CD4-positive, alpha-beta memory T cell (primary cell): ENCODE measurements at places on chromosomes 7 and 10. TPM values are rescaled to one million over a fixed set of nuclear protein-coding genes. Genes with fewer than 3 reads are reported as not detected.

Gene GDF2
- polyA plus RNA-seq, result not detected

Gene C10orf90
- not detected for polyA plus RNA-seq

Gene STEAP1
- not detected for polyA plus RNA-seq

DNA sequence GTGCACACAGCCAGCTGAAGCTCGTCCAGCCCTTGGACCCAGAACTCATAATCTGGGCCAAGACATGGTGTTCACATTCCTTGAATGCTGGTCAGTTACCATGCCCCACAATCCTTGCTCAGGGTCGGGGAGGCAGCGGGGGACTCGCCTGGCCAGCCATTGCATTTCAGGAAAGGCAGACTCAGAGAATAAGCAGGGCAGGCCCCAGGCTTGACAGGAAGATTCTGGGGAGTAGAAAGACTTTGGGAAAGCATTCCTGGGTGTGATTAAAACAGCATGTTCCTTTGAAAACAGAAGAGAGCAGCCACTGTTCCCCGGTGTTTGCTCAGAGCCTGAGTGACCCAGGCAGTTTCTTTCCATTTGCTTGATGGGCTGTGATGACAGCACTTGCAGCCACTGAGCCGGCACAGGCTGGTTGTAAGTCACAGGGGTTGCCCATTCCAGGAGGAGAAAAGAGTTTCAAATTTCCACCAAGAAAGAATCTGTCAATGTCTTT, 473.7 kb downstream of the TYW1 start:
- no peak for DNase-seq
- H3K36me3 ChIP-seq, result no peaks in the 10 kb centered on the region
- no peaks in the 10 kb centered on the region for H3K4me1 ChIP-seq
- H3K27ac ChIP-seq, result no peak overlapping the region

DNA sequence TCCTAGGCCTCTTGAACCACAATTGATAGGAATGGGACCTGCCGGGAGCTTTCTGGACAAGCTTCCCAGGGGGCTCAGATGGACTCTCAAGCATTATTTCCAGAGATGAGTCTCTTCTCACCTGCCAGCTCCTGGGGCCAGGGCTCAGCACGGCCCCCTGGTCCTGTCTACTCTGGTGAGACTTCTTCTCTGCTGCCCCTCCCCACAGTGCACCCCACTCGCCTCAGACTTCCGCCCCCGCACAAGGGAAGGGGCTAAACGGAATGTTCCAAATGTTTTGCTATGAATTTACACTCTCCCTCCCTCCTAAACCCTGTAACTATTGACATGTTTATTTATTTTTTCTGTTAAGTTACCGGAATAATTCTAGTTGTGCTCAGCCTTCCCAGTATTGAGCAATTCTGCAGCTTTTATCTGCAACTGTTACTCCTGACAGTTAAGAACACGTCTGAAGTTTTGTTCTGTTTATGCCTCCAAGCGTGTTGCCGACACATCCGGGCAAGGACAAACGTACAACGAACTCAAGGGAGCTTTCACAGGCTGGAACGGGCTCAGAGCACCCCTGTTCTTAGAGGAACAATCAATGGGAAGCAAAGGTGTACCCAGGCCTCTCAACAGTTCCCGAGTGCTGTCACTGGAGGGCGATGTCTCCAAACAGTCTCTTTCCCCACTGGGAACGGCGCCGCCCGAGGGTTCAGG, 55.2 kb downstream of the FHIP2A start:
- H3K36me3 ChIP-seq, result no peaks in the 10 kb centered on the region
- H3K27ac ChIP-seq, result no peak overlapping the region
- H3K4me3 ChIP-seq, result no peak overlapping the region
- no peaks in the 10 kb centered on the region for H3K4me1 ChIP-seq

DNA sequence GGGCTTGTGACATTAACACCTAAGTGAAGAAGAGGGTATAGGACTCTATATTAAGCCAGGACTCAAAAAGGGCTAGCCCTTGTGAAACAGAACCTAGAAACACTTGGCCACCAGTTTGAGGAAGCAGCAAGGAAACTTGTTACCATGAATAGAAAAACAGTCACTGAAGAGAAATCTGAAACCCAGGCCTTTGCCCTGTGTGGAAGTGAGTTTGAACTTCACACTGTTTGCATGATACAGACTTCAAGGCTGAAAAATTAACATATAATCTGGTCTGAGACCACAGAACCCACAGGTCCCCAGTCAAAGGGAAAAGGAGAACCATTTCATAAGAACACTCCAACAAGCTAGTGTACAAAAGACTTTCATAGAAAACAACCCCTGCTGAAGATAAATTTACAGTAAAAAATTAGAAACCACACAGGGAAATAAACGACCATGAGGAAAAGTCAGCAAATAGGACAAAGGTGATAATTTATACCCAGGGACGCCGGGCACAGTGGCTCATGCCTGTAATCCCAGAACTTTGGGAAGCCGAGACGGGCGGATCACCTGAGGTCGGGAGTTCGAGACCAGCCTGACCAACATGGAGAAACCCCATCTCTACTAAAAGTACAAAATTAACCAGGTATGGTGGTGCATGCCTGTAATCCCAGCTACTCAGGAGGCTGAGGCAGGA, 76.1 kb downstream of the SKIDA1 start:
- H3K27me3 ChIP-seq, result no peaks in the 10 kb centered on the region
- DNase-seq, result no peak
- no peak overlapping the region for H3K4me3 ChIP-seq
- H3K36me3 ChIP-seq, result no peaks in the 10 kb centered on the region

DNA sequence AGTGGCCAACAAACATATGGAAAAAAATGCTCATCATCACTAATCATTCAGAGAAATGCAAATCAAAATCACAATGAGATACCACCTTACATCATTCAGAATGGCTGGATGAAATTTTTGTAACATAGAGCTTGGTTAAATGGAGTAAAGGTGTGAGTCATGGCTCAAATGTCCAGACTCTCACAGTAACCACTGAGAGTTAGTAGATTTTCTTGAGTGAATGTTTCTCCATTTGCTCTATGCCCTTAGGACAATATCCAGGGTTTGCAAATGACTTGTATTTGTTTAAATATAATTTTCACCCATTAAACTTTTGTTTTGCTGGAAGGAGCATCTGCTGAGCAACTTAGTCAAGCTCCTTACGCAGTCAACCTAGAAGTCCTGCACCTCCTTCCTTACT, 967.2 kb downstream of the XPNPEP1 start:
- H3K27ac ChIP-seq, result no peak overlapping the region
- H3K4me3 ChIP-seq, result no peak overlapping the region
- no peaks in the 10 kb centered on the region for H3K27me3 ChIP-seq
- H3K36me3 ChIP-seq, result no peaks in the 10 kb centered on the region

- H3K36me3 ChIP-seq, result no peaks in the 10 kb centered on the region
- DNase-seq, result no peak
- no peaks in the 10 kb centered on the region for H3K4me1 ChIP-seq
- no peak overlapping the region for H3K27ac ChIP-seq
- no peaks in the 10 kb centered on the region for H3K27me3 ChIP-seq
Measured at GRCh38 chr7:112622159-112622715, 141.4 kb downstream of the LSMEM1 start.

GRCh38 chr10:116398224-116398623, 29.4 kb upstream of the PNLIPRP3 start:
- no peaks in the 10 kb centered on the region for H3K36me3 ChIP-seq
- no peaks in the 10 kb centered on the region for H3K27me3 ChIP-seq
- no peak overlapping the region for H3K4me3 ChIP-seq
- no peaks in the 10 kb centered on the region for H3K4me1 ChIP-seq
- DNase-seq, result no peak

DNA sequence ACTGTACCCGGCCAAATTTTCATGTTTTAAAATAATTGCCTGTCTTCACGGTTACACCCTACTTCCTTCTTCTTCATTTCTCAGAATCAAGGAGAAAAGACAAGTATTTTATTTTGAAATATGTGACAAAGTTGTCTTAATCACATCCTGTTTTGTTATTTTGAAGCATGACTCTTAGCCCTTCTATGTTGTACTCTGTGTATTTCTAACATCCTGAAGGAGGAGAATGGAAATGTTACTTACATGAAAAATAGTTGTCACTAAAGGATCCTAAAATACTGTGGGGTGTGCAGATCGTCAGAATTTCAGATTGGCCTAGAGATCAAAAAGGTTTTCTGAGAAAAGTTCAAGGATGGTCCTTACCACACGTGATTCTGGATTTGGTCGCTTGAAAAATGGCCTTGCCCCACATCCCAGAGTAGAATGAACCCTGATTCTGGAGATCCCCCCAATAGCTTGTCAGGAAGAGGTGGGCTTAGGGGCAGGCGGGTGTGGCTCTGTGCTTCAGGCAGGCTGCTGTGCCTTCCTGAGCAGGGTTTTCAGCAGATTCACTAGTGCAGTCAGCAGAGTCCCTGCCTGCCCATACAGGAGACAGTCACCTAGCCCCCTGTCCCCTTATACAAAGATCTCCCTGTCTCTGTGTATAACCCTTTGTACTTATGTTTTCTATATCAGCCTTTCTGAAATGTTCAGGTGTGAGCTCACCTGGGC, 8.6 kb downstream of the UPP1 start:
- DNase-seq, result peak; percentile 29
- H3K36me3 ChIP-seq, result peaks cover 54% of the 10 kb centered on the region
- H3K4me1 ChIP-seq, result peaks cover 97% of the 10 kb centered on the region
- H3K27me3 ChIP-seq, result no peaks in the 10 kb centered on the region
- H3K27ac ChIP-seq, result peak overlapping the region; percentile 59

DNA sequence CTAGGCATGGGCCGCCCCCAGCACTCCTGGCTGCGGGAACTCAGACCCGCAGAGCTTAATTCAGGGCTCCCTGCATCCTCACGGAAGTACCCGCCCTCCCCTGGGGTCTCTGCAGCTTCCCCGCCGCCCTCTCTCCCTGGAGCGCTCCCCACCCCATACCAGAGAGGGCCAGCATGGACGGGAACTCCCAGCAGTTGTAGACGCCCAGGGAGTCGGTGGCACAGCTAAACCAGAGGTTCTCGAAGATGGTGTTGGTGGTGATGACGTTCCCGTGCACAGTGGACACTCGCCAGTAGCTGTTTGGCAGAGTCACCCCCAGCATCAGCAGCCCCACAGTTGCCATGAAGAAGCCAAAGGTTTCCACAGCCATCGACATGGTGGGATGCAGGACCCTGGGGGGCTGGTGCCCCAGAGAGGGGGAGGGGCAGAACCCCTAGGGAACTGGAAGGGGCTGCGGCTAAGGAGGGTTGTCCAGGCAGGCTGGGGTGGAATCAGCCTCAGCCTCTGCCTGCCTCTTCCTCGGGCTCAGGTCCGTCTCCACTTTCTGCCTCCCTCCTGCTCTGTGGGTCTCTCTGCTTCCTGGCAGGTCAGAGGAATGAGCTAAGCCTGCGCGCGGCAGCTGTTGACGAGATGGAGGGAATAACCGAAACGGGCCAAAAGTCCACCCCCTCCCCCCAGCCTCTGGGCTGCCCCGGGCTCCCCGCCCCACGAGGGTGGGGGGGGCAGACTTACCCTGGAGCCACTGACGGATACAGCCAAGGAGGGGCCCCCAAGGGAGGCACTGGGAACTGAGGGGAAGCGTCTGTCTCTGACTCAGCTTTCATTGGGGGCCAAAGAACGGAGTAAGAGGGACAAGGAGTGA, at the start of gene CLDN15:
CLDN15 (minus strand) TSS at position 597 of the 862 bp plus-strand sequence; CDS start at position 376, 221 bp downstream.
- no peaks in the 10 kb centered on the region for H3K27me3 ChIP-seq
- peaks cover 34% of the 10 kb centered on the region for H3K36me3 ChIP-seq
- no peak within 1 kb of the TSS for H3K4me3 ChIP-seq
- H3K4me1 ChIP-seq, result no peaks in the 10 kb centered on the region

GRCh38 chr10:75223507-75223906, 12.2 kb downstream of the COMTD1 start:
- DNase-seq, result no peak
- H3K27me3 ChIP-seq, result no peaks in the 10 kb centered on the region
- H3K4me1 ChIP-seq, result peaks cover 37% of the 10 kb centered on the region
- H3K36me3 ChIP-seq, result peaks cover 45% of the 10 kb centered on the region
- H3K27ac ChIP-seq, result peak overlapping the region; percentile 33

GRCh38 chr7:100455206-100455605, 8.9 kb downstream of the SPACDR start:
- H3K27ac ChIP-seq, result no peak overlapping the region
- H3K27me3 ChIP-seq, result no peaks in the 10 kb centered on the region
- H3K4me3 ChIP-seq, result no peak overlapping the region
- H3K36me3 ChIP-seq, result no peaks in the 10 kb centered on the region
- no peak for DNase-seq
- H3K4me1 ChIP-seq, result peaks cover 10% of the 10 kb centered on the region

DNA sequence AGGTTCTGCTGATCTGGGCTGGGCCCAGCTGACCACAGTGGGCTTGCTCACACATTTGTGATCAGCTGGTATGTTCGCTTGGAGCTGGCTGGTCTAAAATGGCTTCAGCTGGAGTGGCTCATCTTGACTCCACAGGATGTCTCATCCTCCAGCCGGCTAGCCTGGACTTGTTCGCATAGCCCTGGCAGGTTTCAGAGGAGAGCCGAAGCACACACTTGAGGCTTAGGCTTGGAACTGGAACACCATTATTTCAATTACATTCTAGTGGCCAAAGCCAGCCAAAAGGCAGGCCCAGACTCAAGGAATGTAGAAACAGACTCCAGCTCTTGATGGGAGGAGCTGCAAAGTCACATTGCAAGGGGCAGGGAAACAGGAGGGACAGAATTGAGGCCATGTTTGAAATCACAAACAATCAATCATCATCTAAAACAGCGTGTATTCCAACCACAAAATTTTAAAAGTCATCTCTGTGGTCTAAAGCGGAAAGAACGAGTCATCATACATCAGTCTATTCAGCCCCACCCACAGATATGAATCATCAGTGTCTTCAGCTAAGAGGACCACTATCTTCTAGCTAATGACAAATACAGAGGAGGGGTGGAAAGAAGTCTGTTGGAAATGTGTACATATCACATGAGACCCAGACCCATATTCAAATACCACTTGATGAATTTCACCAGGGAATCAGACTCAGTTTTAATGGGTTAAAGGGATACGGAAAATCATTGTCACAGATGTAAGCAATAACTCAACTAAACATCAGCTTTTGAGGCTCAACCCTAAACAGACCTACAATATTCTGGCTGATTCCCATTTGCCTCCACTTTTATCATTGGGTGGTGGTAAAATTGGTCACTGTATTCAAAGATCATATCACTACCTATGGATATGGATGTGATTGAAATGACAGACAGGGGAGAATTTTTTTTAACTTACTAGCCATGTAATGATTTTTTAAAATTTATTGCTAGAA, 139.0 kb upstream of the MKLN1 start:
- peak overlapping the region; percentile 54 for H3K27ac ChIP-seq
- no peaks in the 10 kb centered on the region for H3K36me3 ChIP-seq
- peak; percentile 88 for DNase-seq
- H3K4me3 ChIP-seq, result no peak overlapping the region

GRCh38 chr7:156194813-156195212, 382.6 kb upstream of the SHH start:
- H3K27me3 ChIP-seq, result no peaks in the 10 kb centered on the region
- H3K4me3 ChIP-seq, result no peak overlapping the region
- no peaks in the 10 kb centered on the region for H3K4me1 ChIP-seq
- H3K27ac ChIP-seq, result no peak overlapping the region
- H3K36me3 ChIP-seq, result no peaks in the 10 kb centered on the region
- DNase-seq, result no peak
